ENCODE measurements at places on chromosomes 5 and 9. TPM values are rescaled to one million over a fixed set of nuclear protein-coding genes. Genes with fewer than 3 reads are reported as not detected.

DNA sequence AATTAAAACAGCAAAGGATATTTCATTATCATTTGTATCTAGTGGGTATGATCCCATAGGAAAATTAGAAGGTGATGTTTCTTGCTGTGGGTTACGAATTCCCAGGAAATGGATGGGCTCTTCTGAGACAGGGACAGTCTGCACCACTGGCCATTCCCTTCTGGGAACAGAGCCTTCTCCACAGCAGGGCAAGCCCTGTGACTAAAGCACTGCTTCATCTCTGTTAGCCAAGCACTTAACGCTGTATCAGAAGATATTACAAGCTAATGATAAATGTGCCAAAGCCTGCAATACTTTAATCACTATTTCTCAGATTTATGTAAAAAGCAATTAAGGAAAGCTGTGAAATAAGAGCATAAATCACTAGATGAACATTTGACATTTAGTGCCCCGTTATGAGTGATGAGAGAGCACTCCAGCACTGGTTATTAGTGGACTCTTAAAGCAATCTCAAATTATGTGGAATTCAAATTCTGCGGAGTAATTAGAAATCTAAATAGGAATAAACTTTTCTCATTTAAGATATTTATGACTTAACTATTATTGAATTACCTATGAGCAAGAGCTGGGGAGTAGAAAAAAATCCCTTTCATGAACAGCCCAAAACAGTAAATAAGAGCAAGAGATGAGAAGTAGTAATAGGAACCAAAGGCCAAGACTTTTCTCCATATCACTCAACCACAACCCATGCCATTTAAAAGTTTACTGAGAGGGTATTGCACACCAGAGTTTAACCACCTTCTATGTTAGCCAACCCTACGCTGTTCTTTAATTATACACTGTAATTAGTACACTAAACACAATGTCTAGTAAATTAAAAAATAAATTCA, 49.2 kb downstream of the FAM240B start:
- DNase-seq: no peak

DNA sequence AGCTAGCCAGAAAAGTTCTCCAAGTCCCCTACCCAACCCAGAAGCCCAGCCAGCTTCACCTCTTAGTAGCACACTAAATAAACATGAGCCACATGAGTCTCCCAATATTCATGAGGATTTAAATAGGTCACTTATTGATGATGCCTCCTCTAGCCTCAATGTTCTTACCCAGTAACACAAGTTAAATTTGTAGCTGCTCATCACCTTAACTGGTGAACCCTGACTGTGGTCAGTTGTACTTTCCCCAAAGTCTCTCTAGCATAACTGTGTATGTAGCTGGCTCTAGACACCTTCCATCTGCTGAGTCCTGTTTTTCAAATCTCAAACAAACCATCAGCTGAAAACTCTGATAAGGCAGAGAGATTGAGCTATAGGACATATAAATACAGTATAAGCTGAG, 100.3 kb upstream of the ELAVL2 start:
- DNase-seq: no peak

Gene ZNF883
- total RNA-seq: 7.0 TPM

- no peak for DNase-seq
These were observed 84.8 kb upstream of the ZBTB43 start for GRCh38 chr9:126720036-126720435.

- DNase-seq: peak; percentile 54
These were observed 24.2 kb upstream of the RNU6ATAC start for GRCh38 chr9:134188386-134189144.
